Stimulated activated CD4-positive, alpha-beta T cell treated with anti-CD3 and anti-CD28 coated beads, Interleukin-4, amount 100 ng/mL, for 4 hours (primary cell): ENCODE measurements at places on chromosomes 11 and 22.

GRCh38 chr11:68828957-68829356 is 12.8 kb downstream of the CPT1A start:
- DNase-seq, result no peak

DNA sequence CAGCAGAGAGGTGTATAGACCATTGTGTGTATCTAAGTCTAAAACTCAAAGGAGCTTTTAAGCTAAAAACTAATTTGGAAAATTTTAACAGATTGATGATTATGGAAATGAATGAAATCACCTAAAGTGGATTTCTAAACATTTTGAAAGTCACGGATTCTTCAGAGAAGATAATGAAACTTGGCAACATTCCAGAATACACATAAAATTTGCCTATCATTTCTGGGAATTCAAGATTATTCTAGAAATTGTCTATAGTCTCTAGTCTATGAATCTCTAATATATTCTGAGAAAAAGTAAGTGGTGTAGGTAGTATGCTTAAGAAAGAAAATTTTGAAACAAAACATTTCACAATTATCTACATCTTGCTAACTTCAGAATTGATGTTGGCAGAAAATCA is 1117.9 kb upstream of the CNTN5 start:
- no peak for DNase-seq

DNA sequence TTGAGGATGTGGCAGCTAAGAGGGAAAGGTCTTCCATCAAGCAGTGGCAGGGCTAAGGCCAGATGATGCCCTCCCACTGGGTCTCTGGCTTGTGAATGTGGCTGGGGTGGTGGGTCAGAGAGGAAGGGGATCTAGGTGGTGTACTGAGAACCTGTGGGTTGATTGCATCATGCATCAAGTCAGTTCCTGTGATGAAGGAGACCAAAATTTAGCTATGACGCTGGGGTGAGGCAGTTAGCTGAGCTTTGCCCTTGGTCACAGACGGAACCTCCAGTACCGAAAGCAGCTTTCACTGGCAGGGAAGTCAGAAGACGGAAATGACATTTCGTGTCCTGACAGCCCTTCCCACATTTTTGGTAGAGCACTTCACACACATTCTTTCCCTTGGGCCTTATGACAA is 20.7 kb downstream of the ATG16L2 start:
- DNase-seq, result no peak

DNA sequence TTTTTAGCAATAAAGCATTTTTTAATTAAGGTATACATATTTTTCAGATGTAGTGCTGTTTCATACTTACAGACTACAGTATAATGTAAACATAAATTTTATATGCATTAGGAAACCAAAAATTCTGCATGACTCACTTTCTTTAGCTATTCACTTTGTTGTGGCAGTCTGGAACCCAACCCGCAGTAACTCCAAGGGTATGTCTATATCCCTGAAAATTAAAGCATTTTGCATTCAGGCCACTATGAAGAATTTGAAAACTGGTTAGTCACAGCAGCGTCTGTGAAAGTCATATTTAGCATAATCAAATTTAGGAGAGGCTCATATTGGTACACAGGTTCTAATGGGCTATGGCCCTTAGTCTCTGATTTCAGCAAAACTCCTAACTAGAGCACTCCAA is 46.8 kb downstream of the BBOX1 start:
- no peak for DNase-seq

DNA sequence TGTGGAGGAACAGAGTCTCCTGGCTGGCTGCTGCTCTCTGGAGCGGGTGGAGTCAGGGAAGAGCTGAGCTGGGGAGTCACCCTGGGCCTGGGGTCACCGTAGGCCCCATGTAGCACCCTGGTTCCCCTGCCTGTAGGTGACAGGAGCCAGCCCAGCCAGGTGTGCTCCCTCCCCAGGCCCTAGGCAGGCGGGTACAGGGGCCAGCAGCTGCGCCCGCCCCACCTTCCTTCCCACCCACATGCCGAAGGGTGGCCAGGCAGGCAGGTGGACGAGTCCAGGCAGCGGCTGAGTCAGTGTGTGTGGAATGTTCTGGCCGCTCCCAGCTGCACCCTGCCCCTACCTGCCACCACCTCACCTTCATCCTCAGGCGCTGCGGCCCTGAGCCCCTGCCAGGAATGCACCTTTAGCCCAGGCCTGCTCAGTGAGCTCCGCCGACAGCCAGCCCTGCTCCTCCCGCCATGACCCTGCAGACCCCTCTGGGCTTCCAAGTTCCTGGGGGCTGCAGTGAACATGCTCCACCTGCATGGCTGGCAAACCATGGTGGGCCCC is 654 bp upstream of the SYT8 start:
- no peak for DNase-seq

GRCh38 chr11:47136327-47136726 is 40.4 kb downstream of the ARFGAP2 start:
- no peak for DNase-seq

- DNase-seq, result no peak
Observed at GRCh38 chr22:50146439-50147238, 23.9 kb upstream of the PANX2 start.

DNA sequence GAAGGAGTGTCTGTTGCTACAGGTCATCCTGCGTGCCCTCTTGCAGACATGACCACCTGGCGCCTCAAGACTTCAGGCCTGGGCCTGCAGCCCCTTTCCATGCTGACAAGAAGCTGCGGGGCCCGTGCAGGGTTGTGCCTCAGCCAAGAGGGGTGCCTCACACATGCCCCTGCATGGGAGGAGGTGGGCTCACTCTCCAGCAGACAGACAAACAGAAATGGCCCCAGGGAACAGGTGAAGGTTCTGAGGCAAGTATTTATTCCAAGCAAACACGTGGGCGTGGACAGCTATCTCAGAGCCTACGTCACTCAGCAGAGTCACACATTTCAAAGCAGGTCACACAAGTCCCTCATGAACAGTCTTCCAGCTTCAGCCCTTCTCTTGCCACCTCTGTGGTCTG is 5.9 kb upstream of the SYCE3 start:
- no peak for DNase-seq

DNA sequence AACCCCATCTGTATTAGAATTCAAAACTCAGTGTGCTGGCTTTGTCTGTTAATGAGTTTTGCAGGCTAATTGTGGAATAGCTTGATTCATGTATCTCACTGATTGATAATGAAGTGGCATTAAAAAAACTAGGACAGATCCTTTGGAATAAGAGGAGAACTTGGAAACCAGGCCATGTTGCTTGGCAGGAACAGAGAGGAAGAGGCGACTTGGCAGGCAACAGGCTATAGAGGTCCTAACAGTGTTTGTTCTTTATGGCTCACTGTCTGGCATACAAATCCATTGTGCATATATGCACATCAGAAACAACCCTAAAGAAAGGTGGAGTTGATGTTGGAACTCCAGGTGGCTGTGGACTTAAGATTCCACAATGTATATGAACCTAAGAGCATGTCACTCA is 17.4 kb upstream of the OR9I1 start:
- DNase-seq, result no peak

DNA sequence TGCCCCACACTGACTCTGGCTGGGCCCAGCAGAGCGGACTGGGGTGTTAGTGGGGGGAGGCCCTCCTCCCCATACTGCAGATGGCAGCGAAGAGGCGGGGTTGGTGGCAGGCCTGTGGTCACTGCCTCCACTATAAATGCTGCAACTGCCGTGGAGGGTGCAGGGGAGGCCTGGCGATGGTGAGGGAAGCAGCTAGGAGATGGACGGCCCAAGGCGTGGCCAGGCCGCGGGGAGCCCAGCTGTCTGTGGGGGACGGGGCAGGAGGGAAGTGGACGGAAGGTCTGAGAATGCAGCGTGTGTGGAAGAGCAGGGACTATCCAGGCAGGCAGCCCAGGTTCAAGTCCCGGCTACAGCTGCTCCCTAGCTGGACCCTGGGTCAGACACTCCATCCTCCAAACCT is 18.3 kb downstream of the DNAL4 start:
- DNase-seq, result no peak

- DNase-seq, result no peak
Observed at GRCh38 chr11:42490506-42490905, 821.3 kb upstream of the API5 start.

DNA sequence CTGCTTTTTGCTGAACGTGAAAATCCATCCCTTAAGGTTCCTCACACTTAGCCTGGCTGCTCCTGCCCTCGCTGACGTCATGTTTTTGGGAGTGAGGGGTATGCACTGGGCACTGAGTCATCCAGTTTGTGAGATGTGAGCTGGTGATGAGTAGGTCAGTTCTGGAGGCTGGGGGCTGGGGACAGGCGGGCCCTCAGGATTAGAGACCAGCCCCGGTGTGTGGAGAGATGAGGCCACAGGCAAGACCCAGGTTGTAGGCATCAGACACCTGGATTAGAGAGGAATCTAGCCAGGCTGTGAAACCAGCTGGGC is 9.2 kb downstream of the KCNC1 start:
- DNase-seq, result no peak

DNA sequence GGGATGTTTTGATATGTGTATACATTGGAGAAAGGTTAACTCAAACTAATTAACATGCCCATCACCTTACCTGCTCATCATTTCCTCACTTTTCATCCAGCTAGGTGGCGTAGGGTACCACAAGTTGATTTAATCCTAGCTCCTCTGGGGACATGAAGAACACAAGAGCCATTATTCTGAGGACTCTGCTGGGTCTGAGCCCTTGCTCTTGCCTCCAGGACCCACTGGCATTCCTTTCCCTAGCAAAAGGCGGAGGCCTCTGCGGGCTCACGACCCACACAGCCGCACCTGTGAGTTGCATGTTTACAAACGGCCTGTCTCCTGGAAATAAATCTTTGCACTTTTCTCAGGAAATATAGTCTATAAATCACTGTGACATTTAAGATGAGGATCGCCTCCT is 871.9 kb downstream of the TBC1D22A start:
- no peak for DNase-seq

GRCh38 chr11:66181632-66182315 is 86.7 kb upstream of the RAB1B start:
- no peak for DNase-seq

DNA sequence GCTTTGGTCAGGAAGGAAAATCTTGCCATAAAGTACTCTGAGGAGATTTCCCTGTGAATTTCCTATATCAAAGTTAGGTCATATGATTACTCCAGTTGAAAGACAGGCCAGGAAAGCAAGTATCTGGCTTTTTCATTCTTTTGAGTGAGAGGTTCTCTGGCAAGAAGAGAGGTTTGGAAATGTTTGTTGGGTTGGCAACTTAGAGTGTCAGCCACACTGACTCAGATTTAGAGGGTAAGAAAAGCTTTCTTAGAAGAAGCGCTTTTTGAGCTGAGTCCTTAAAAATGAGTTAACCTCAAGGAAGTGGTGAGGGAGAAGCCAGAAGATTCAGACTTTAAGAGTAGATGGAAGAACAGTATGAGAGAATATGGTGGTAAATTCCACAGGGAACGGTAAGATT is 86.1 kb upstream of the BDNF start:
- DNase-seq, result no peak

DNA sequence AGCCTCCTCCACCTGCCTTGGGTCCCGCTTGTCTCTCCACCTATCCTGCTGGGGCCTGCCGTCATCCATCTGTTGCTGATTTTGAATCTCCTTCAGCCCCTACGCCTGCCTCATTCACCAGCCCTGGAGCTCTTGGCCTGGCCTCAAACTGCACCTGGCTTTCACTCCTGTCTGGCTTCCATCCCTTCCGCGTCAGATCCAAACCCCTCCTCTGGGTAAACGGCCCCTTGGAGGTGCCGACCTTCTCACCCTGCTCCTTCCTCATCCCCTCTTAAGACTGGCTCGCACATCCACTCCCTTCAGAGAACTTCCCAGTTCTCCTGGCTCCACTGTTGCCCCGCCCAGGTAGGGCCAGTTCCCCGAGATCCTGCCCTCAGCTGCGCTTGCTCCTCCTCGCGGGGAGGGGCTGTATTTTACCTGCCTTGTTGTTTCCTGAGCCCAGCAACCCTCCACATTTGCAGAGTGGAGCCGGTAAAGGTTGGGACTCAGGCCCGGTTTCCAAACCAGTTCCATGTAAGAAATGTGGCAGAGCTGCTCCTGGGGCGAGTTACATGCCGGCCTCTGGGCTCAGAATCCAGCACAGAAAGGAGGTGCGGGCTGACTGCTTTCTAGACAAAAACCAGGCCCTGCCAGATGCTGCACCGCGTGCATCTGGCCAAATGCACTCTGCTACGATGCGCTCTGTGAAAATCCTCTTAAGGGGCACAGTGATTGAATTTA is 13.9 kb upstream of the SHANK2 start:
- no peak for DNase-seq

DNA sequence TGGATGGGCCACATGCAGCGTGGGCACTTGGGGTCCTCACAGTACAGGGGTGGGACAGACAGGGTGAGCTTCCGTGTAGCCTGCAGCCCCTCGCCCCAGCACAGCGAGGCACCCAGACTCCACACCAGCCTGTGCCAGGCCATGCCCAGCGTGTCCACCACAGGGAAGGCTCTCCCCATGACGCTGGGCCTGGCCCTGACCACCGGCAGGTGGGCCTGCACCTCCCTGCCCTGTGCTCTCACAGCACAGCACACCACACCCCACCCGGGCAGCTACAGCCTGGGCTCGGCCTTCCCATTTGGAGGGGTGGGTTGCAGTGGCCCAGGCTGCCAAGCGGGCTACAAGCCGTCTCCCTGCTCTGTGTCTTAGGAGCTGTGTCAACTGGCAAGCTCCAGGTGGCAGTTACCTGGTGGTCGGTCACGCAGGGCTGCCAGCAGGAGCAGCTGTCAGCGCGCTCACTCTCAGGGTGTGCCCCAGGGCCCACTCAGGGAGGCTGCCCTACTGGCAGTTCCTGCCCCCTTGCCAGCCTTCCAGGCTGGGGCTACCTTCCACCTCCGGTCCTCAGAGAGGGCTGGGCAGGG is 4.6 kb downstream of the MOB2 start:
- no peak for DNase-seq

DNA sequence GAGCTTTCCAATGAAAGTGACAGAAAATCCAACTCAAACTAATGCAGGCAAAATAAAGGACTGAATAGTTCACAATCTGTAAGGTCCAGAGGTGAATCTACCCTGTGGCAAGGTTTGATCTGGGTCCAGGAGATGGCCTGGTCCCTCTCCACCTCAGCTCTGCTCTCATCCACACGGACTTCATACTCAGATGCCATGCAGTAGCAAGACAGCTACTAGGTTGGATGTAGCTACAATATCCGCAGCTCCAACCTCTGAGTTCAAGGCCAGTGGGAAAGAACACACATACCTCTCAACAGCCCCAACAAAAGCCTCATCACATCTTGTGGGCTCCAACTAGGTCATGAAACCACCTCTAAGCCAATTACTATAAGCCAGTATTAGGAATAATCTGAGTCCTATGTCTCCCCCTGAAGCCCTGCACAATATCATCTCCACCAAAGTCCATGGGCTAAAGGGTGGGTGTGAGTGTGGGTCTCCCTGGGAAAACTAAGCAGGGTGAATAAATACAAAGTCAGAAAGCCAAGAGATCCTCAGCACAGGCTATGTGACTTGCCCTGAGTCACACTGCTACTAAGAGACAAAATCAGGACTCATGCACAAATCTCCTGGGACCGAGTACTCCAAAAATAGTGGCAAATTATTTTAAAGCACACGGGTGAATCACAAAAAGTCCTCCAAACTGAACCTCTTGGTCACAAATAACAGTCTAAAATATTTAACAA is 78.8 kb downstream of the LARGE1 start:
- DNase-seq, result no peak
